ENCODE measurements at places on chromosomes 7 and 10.

GRCh38 chr7:143374561-143374960 is 6.6 kb upstream of the ZYX start:
- DNase-seq: no peak

DNA sequence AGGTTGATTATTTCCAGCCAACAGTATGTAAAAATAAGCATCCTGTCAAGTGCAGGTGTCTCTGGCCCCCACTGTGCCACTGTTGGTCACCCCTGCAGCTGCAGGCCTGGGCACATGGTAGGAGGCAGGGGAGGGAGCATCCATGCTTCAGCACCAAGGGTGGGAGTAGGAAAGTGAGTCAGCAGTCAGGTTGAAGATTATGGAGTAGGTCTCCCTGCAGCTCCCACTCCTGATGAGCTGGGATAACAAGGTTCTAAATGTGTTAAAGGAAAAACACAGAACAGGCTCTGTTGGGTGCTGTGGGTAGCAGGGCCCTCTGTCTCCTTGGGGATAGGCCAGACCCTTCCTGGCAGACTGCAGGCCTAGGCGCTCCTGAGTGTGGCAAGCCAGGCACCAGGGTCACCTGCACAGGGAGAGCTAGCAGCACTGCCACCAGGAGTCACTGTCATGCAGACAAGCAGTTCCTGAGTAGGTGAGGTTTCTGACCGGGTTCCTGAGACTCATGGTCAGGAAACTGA is 59.3 kb downstream of the NUDCD3 start:
- no peak for DNase-seq

DNA sequence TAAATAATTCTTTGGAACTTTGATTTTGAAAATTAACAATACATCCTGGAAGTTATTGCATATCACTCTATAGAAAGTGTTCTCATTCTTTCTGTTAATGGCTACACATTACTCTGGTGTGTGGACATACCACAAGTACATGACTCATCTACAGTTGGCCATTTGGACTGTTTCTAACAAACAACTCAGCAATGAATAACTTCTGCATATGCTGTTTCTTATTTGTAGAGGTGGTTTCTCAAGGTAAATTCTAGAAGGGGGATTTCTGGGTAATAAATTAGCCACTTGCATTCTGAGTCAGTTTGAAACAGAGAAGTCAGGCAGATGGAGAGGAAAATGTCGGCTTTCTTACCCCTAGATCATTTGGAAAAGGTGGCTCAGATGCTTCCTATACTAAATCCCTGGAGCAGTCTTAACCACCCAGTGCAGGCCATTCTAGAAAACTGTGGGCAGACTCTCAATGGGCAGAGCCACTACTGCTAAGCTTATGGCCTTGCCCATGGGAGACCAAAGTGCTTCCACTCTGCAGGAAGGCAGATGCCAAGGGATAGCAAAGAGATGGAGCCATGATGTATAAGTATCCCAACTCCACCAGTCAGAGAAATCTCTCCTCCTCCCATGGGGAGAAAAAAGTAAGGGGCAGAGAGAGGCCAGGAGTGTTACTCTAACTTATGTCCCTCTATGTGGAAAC is 194.0 kb upstream of the PLPP4 start:
- DNase-seq: no peak

DNA sequence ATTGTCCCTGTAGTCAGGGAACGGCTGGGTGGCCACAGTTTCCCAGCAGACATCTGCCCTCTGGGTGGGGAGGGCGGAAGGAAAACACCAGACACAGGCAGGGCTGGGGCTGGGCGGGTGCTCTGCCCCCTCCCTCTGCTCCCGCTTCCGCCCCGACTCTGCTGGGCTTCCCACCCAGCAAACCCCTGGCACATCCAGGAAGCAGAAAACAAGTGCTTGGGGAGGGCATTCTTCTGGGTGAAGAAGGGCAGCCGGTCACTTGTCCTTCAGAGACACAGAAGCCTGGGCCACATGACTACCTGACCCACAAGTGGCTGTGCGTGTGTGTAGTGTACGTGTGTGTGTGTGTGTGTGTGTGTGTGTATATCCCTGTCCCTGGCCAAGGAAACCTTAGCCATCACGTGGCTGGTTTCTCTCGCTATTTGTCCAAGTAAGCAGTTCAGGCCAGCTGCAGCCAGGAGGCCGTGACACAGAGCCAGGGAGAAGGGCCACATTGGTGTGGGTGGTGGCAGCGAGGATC is 77.9 kb downstream of the ZMIZ1 start:
- DNase-seq: no peak

DNA sequence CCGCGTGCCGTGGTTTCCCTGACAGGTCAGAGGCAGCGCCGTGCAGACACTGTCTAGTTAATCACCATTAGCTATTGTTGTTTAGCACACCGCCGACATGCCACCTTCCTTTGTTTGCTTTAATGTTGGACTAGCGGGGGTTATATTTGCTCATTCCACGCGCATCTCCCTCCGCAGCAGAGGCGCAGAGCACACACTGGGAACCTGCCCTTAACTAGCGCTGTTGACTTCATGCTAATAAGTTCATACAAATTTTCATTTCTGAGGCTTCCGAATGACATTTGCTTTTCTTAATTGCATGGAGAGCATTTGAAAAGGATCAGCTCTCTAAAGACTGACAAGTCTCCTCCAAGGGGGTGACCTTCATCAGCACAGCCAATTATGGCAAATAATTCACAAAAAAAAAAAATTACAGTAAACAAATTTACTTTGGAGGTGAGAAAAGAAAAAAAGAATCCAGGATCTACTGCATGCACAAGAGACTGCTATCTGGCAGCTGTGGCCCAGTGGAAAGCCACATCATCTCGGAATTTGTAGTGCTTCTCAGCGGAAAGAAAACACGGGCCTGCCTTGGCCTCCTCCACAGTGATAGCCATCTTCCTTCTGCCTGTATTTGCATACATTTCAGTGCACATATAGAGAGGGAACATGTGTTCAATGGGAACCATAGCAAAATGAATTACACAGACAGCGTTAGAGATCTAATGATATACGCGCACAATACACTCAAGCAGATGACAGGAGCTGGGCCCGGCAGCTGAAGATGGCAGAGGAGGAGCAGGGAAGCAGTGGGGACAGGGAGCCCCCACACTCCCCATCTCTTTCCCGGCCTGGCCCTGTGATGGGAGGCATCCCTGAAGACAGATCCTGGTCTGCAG is 94.2 kb downstream of the EBF3 start:
- no peak for DNase-seq

DNA sequence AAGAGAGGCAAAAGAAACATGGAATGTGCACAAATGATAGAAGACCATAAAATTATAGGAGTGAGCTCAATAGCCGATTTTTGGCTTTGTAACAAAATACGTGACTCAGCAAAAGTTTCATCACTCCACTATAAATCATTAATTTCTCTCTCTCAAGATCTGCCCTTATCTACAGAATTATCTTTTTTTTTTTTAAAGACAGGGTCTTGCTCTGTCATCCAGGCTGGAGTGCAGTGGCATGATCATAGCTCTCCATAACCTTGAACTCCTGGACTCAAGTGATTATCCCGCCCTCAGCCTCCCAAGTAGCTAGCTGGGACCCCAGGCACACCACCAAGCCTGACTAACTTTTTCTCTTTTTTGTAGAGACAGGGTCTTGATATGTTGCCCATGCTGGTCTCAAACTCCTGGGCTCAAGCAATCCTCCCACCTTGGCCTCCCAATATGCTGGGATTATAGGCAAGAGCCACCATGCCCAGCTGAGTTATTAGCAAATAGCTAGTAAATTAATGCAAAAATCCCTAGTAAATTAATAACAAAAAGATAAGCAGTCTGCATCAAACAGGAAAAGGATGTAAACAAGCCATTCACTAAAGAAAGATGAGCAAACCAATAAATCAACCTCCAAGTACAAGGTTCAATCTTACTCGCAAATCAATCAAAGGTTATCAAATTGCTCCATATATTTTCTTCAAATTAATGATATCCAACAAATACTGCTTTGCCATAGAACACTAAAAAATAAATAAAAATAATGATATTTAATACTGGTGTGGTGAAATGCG is 450.7 kb downstream of the PARD3 start:
- no peak for DNase-seq

DNA sequence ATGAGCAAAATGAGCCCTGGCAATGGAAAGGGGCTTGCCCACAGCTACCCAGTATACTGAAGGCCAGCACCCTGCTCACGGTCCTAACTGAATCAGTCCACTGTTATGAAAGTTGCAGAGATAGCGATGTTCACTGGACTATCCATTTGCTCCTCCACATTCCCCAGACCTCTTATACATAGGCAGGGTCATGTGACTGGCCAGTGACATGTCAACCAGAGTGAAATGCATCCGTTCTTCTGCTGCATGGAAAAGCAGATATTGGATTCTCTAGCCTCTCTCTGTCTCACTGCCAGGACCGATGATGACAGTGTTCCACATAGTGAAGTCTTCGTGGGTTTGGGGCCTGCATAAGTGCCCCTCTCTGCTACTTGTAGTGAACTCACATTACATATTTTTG is 503.4 kb downstream of the RPS24 start:
- no peak for DNase-seq

GRCh38 chr7:96305915-96306314 is 16.0 kb downstream of the SLC25A13 start:
- no peak for DNase-seq

- no peak for DNase-seq
These were observed 9.5 kb upstream of the RAMP3 start for GRCh38 chr7:45147858-45148652.

- no peak for DNase-seq
These were observed 45.4 kb downstream of the CACNB2 start for GRCh38 chr10:18185621-18186020.

DNA sequence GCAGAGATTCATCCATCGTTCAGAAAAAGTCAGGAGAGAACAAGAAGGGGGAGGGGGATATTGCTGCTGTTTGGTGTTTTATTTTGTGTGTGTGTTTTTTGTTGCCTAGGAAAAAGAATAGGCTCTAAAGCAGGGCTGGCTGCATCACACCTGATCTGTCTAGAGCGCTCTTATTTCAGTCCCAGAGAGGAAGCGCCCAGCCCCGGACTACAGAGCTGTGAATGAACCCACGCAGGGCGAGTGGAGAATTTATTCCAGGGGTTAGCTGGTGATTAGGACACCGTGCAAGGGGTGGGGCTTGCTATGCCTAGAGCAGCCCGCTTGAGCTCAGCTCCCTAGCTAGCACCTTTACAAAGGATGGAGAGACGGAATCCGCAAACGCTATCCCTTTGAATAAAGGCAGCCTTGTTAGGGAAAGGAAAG is 621 bp upstream of the FAM13C start:
- DNase-seq: no peak

GRCh38 chr7:7843972-7844371 is 124.6 kb upstream of the GLCCI1 start:
- DNase-seq: no peak

DNA sequence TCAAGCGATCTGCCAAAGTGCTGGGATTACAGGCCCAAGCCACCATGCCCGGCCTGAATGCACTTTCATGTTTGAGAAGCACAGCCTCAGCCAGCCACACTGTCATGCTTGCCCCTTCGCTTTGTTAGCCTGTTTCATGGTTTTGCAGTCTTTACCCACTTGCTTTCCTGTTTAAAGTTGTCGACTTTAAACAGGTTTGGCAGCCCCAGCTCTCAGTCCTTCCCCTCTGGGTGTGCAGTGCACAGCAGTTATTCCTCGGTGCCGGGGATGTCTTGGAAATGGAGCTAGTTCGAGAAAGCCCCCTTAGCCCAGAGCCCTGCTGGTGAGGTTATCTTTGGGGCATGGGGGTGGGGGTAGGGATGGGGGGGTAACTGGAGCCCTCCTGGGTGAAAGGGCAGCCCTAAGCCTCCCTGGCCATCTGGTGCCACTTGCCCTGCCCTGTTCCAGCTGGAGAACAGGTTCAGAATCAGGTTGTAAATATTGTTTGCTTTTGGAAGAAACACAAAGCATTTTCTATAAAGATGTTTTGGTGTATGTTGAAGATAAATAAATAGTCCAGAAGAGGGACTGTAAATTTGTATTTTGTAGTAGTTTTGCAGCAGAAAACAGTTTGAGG is 14.8 kb downstream of the TSPAN14 start:
- DNase-seq: no peak

- no peak for DNase-seq
These were observed 6.9 kb downstream of the ADAP1 start for GRCh38 chr7:947391-948210.

DNA sequence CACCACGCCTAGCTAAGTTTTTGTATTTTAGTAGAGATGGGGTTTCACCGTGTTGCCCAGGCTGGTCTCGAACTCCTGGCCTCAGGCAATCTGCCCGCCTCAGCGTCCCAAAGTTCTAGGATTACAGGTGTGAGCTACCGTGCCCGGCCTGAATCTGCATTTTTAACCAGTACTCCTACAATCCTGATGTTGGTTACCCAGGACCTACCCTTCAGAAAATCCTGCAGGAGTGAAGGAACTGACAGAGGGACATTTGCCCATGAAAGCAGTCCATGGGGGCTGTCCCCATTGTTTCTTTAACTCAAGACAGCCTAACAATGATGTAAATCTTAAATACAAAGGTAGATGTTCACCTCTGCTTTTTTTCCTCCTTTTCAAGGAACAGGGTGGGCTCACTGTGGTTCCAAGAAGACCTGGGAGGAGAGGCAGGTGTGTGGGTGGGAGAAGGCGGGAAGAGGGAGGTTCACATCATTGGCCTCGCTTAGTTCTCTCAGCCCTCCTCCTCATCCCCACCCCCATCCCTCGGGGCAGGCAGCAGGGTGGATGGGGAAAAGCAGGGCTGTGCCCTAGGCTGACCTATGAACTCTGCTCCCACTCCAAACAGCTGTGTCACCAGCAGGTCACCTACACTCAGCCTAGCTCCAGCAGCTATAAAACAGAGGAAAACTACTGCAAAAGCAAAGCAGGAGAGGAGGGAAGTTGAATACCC is 13.5 kb downstream of the LRRC20 start:
- no peak for DNase-seq

DNA sequence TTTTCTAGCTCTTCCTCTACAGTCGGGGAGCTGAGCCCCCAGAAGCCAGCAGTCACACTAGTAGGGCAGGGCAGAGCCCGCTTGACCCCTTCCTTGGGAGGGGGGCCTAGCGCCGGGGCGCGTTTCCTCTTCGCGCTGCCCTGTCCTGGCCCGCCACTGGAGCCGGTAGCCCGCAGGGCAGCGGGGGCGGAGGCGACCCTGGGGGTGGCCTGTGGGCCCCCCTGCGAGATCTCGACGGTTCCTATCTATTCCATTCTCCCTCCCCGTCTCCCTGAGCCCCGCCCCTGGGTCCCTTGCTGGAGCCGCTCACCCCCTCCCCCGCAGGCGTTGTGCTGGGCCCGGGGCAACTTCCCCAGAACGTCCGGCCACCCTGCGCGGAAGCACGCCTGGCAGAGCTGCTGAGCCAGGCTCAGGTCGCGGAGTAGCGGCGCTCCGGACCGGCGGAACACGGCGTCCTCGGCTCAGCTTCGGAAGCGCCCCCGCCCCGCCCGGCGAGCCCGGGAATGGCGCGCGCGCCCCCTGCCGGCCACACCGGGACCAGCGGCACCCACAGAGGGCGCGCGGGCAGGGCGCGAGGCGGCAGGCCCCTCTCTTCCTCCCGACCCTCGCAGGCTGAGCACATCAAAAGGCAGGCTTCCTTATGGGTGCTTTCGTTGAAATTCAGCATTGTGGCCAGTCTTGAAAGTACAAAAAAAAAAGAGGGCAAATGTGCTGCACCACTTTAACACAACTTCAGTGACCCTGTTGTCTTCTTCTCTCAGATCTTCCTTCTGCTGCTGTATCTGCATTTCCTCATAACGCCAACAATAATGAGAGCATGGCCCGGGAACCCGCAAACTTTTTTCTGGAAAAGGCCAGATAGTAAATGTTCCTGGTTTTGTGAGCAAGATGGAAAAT is 327.6 kb downstream of the TNS3 start:
- no peak for DNase-seq
